Right renal cortex interstitium (tissue), 3 donors: ENCODE measurements at places on chromosomes 16 and 17. TPM values are rescaled to one million over a fixed set of nuclear protein-coding genes. Genes with fewer than 3 reads are reported as not detected.

- DNase-seq = no peak
Measured at GRCh38 chr17:7572338-7572587, 7.2 kb upstream of the CD68 start.

DNA sequence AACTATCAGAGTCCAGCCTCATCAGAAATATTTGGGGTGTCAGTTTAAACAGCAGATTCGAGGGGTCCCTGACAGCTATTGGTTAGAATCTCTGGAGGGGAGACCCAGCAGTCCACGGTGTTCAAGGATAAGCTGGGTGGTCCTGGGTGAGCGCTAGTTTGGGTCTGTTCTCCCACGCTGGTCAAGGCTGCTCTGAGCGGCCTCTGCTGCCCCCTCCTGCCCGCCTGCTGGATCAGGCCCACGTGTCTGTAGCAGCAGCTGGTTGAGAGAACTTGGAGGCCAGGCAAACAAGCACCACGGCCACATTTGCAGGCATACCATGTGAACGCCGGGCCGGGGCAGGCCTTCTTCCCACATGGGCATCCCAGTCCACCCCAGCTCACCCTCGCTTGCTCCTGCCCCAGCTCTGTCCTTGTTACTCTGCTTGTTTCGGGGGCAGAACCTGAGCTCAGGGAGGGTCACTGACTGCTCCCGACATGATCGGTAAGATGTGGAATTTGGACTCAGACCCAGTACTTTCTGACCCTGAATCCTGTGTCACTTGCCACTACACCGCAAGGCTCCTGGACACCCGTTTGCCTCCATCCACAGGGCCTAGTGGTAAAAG lies 7.4 kb downstream of the FOXF1 start:
- DNase-seq = no peak

The HSPB9 gene
- polyA plus RNA-seq = 0.17 TPM

The GP2 gene
- polyA plus RNA-seq = 2.0 TPM

GRCh38 chr17:17206124-17206912 lies at the start of gene PLD6:
Gene PLD6 (minus strand): TSS chr17:17206333. CDS start chr17:17206286, 47 bp downstream.
- peak; percentile 29 for DNase-seq
